ENCODE measurements at places on chromosomes 16 and 17.

DNA sequence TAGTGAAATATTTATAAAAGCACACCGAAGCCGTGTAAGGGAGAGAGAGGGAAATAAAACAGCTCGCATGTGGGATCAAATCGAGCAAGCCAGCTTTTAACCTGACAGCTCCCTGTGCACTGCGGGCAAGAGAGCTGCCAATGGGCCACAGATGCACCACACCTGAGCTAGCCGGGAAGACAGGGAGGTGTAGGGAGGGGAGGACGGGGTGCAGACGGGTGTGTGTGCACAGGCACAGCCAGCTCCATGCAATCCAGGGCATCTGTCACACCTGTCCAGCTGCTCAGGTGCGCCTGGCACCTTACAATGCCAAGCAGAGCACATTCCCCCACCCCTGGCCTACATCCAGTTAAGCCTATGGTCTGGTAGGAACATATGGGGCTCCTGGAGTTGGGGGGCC, 70.0 kb downstream of the C16orf78 start:
- DNase-seq: no peak

- no peak for DNase-seq
Measured at GRCh38 chr17:2796164-2797125, at the start of gene RAP1GAP2. RAP1GAP2 (plus strand) TSS chr17:2796438; CDS start chr17:2796528, 90 bp downstream.

DNA sequence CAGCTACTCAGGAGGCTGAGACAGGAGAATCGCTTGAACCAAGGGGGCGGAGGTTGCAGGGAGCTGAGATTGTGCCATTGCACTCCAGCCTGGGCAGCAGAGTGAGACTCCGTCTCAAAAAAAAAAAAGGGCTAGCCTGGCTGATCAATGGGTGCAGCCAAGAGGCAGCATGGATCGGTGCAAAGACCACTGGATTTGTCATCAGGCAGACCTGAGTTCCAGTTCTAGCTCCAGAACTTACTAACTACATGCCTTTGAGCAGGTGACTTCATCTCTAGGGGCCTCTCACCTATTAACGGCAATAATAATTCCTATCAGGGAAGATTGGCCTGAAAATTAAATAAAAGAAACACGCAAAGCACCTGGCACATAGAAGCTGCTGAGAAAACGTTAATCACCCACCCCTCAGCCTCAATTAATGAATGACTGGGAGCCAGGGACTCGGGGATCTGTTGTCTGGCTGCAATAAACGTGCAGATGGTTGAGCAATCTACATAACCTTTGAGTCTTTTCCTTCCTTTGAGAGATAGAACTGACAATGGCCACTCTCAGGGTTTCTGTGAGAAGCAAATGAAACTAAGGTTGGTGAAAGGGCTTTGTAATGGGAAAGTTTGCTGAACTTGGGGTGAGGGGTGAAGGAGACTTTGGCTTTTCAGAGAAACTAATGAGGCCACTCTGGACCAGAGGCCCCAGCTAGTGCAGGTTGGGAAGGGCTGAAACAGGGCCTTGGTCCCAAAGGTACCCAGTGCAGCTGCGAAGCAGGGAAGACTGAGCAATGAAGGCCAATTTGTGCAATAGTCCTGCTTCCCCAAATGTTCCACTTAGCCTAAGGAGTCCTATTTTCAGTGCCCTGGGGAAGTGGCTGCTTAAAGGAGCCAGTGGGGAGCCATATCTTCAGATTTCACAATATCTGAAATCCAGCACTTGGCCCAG, 7.6 kb downstream of the SEZ6L2 start:
- no peak for DNase-seq

DNA sequence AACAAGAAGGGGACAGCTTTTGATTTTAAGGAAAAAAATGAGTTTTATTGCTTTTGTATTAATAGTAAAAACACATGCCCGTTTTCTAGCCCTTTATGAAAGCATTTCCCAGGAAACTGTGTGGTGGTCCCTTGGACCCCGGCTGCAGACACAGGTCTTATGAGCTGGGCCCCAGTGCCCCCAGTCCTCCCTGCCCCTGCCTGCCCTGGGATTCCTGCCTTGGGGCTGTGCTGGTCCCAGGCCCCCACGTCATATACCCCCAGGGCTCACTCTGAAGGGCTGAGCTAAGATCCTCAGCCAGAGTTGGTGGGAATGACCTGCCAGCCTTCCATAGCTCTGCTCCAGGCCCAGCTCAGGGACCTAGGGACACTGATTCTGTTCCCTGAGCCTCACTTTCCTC, 30.8 kb downstream of the GINS2 start:
- DNase-seq: no peak

DNA sequence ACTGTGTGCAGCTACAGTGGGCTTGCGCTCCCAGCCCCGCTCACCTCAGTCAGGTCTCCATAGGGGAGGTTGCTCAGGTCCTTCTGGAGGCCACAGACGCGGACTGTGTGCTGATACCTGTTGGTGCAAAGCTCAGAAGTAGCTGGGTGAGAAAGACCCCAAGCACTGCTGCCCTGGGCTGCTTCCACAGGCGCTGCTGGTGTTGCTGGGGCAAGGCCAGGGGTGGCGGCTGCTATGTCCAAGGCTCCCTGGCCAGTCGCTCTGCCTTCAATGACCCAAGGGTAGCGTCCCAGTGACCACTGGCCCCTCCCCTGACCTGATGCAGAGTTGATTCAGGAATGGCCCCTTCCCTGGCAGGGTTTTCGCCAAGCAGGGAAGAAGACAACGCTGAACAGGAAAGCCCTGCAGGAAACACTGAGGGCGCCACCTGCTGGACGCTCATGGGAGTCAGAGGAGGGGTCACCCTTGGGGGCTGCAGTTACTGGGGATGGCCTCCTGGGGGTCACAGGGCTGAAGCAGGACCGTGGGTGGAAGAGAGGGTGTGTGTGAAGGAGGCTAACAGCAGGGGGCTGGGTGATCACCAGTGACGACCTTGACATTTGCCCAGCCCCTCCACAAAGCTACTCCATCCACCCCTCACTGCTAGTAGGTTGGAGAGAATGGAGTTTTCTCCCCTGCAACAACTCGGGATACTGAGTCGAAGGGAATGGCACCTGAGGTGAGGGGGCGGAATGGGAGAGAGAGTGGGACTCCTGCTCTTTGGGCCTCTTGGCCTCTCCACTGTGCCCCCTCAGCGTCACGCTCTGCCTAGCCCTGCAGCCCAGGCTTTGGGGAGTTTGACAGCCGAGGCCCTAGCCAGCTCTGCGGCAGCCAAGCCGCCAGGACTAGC, 38.3 kb downstream of the ABCC12 start:
- DNase-seq: peak; percentile 62

GRCh38 chr16:70495425-70496182, 27.8 kb downstream of the COG4 start:
- no peak for DNase-seq

DNA sequence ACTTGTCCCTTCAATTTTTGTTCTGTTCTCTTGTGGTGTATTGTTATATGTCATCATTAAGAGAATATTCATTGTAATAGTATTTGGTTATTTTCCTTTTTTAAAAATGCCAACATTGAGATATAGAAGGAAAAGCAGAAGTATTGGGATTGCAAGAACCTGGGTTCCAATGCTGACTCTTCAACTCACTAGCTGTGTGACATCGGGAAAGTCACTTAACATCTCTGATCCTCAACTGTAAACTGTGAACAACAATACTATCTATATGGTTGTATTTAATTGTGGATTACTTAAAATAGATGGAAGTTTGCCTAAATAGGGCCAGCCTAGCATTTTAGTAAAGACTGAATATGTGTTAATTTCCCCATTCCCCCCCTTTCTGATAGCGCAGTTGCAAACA, 55.8 kb downstream of the TMEM186 start:
- no peak for DNase-seq

DNA sequence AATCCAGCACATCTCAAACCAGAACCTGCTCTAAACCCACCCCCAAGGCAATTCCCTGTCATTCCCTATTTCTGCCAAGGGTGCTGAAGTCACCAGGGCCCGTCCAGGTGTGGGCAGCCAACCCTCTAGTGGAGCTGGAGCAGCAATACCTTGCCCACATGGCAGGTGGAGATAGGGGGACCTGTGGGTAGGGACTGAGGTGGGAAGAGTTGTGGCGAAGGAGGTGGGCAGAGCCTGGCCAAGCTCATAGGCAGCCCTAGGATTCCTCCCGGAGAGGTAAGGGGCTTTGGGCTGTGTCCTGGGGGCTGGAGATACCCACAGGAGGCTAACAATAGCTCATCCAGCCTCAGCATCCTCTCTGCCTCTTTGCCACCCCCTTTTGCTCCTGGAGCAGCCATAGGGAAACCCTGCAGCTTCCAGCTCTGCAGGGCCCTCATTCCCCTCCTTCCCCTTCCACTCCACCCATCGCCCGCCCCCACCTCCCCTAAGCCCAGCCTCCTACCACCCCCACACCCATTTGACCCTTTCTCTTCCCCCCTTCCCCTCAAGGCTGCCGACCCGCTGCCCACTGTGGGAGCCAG, 30.4 kb upstream of the CRHR1 start:
- DNase-seq: no peak

DNA sequence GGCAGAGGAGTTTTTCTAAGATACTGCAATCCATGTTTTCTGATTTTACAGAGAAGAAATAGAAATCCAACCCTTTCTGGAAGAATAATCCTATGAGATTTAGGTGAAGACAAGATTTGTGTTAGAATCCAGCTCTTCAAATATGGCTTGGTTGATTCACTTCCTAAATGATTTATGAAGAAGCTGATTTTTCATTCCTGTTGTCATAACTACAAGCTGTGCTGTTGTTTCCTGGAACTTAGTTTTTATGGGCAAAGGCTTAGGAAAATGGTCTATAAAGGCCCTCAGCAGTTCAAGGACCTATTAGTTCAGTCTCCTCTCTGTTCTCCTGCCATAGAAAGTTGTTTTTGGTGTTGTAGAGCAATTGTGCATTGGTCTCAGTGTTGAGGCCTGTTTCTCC, 174.2 kb upstream of the FAM20A start:
- DNase-seq: peak; percentile 70

GRCh38 chr17:83182620-83183101, 103.3 kb downstream of the METRNL start:
- DNase-seq: no peak

GRCh38 chr17:13996748-13997147, 72.6 kb upstream of the COX10 start:
- DNase-seq: no peak

- no peak for DNase-seq
Measured at GRCh38 chr17:81591971-81592370, 39.8 kb upstream of the FAAP100 start.

DNA sequence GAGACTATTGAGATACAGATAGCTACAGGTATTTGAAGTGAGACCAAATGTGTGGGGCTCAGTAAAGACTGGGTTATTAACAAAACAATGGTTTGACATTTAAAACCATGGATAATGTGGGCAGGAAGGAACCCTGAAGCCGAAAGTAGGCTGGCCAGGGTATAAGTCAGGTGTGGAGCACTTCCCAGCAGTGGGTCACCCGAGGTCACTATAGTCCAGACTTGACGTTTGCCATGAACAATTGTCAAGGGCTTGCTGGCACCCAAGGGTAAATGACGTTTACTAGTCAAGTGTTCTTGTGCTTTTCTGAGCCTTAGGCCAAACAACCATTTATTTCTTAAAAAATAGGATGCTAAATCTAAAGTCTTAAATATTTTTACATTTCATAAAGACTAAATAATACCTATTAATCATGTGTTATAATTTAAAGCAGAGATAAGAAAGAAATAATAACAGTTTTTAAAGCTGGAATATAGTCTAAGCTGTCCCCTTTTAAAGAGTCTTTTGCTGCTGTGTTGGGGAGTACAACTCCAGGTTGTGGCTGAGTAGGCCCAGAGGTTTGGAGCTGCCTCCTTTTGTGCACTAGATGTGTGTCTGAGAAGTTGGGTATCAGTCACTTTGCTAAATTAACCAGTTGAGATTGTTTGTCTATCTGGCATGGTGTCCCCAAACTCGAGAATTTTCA, 15.7 kb downstream of the ALDH3A2 start:
- DNase-seq: no peak

DNA sequence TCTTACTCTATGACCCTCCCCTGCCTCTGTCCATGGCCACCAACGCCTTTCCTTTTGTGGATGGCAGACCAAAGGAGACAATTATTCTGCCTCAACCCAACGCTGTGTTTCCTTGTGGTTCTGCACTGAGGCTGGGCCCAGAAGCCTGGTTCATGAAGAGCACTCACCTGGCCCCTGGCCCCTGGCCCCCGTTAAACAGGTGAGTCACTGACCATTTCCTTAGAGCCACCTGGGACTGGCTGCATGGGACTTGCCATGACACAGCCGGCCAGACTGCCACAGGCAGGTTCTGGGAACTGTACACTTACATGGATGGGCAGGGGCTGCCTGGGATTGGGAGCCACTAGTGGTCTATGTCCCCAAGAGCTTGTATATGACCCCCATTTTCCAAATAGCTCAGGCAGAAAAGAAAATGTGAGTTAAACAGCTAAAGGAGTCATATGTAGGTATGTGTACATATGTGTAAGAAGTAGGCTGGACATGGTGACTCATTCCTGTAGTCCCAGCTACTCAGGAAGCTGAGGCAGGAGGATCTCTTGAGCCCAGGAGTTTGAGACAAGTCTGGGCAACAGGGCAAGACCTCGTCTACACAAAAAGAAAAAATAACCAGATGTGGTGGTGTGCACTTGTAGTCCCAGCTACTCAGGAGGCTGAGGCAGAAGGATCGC, 181.9 kb upstream of the CACNG5 start:
- DNase-seq: no peak

GRCh38 chr16:89216315-89217137, 977 bp upstream of the ZNF778 start:
- DNase-seq: peak; percentile 79

GRCh38 chr16:89701425-89702406, at the start of gene SPATA2L:
SPATA2L (minus strand) TSS chr16:89701705; CDS start chr16:89701232, 473 bp downstream.
- peak; percentile 69 for DNase-seq

DNA sequence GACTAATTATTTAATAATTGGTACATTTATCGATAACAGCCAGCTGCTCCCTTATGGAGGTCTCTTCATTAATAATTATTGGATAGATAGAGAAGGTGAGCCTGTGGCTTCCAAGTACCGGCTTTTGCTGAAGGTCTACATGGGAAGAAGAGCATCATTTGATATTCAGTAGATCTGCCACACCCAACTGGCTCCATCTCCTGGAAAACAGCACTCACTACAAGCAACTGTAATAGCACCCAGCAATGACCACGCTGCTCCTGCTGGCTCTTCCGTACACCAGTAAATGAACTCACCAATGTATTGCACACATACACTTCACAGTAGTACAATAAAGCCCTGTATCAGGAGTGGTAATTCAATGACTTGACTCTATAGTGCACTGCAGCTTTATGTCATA, 19.5 kb downstream of the MARVELD3 start:
- DNase-seq: peak; percentile 46

DNA sequence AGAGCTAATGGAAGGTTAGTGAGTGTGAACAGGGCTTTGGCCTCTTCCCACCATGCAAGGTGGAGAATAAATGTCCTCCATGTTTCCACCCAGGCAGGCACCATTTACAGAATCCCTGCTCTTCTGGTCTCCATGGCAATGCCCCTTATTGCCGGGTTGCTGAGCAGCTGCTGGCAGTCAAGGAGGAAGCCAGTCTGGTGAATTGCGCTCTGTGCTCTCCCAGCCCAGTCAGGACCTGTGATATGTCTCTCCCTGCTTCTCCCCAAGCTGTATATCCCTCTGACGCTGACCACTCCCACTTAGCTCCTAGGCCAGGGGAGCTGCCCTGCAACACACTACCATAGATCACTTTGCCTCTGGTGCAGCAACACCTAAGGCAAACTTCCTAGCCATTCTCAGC, 402.1 kb upstream of the ERCC4 start:
- no peak for DNase-seq

GRCh38 chr16:18932243-18932987, 6.2 kb upstream of the SMG1 start:
- DNase-seq: peak; percentile 61

- DNase-seq: no peak
Measured at GRCh38 chr17:78409191-78409928, 30.9 kb downstream of the PGS1 start.

GRCh38 chr17:5121186-5121841, 5.5 kb downstream of the USP6 start:
- no peak for DNase-seq

Measured in cardiac fibroblast (primary cell).